ENCODE measurements at places on chromosomes 2 and 18. TPM values are rescaled to one million over a fixed set of nuclear protein-coding genes. Genes with fewer than 3 reads are reported as not detected.

SUMO1 gene
- 152 TPM for total RNA-seq

SH2D6 gene
- total RNA-seq = 1.5 TPM

ITPRIPL1 gene
- not detected for total RNA-seq

SRD5A2 gene
- total RNA-seq = 0.03 TPM

PDE1A gene
- 0.11 TPM for total RNA-seq

ASAP2 gene
- 45.5 TPM for total RNA-seq

CRYGD gene
- total RNA-seq = not detected

SCN2A gene
- not detected for total RNA-seq

PPP1R7 gene
- total RNA-seq = 73.1 TPM

ASPRV1 gene
- 0.23 TPM for total RNA-seq

NR4A2 gene
- total RNA-seq = 3.0 TPM

ACOXL gene
- total RNA-seq = not detected

OSR1 gene
- 6.6 TPM for total RNA-seq

FBXO15 gene
- total RNA-seq = 0.75 TPM

FAM124B gene
- not detected for total RNA-seq

KCNG2 gene
- total RNA-seq = not detected

RTKN gene
- total RNA-seq = 18.9 TPM

ARHGAP25 gene
- total RNA-seq = 0.34 TPM

CD8B2 gene
- total RNA-seq = not detected

MROH2A gene
- total RNA-seq = 0.26 TPM

FER1L5 gene
- not detected for total RNA-seq

Data from A549 treated with Mapracorat at 1 μM for 4 hours (cell line).